ELR (cell line): ENCODE measurements at places on chromosomes 16 and 17.

DNA sequence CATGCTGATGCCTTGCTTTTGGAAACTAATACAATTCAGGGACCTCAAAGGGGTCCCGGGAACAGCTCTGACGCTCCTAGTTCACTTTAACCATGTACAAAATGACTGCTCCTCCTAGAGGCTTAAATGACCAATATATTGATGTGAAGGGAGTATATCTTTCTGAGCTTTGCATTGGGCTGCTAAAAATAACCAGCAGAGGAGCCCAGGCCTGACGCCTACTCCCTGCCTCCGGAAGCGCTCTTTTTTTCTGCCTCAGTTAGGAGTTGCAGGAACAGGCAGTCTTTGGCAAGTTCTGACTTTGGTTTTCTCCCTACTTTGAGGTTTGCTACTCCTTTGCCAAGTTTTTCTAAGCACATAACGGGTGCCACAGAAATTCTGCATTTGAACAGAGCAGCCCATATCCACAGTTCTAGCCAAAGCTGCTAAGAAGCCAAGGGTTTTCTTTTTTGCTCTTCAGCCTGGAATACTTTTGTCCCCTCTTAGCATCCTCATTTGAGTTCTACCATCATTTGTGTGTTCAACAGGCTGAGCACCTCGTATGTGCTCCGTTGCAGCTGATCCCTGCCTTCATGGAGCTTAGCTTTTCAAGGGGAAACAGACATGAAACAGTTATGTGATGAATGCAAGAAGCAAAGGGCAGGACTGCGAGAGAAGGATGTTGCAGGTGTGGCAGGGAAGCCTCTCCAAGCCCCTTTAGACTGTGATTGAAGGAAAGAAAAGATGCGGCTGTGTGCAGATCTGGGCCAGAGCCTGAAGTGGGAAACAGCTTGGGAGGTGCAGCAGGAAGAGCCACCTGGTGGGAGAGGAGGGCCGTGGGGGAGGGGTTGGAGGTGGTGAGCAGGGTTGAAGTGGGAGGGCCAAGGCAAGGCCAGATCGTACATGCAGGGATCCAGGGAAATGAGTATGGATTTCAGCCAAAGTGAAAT, 2.8 kb upstream of the NAGPA start:
- DNase-seq, result no peak

DNA sequence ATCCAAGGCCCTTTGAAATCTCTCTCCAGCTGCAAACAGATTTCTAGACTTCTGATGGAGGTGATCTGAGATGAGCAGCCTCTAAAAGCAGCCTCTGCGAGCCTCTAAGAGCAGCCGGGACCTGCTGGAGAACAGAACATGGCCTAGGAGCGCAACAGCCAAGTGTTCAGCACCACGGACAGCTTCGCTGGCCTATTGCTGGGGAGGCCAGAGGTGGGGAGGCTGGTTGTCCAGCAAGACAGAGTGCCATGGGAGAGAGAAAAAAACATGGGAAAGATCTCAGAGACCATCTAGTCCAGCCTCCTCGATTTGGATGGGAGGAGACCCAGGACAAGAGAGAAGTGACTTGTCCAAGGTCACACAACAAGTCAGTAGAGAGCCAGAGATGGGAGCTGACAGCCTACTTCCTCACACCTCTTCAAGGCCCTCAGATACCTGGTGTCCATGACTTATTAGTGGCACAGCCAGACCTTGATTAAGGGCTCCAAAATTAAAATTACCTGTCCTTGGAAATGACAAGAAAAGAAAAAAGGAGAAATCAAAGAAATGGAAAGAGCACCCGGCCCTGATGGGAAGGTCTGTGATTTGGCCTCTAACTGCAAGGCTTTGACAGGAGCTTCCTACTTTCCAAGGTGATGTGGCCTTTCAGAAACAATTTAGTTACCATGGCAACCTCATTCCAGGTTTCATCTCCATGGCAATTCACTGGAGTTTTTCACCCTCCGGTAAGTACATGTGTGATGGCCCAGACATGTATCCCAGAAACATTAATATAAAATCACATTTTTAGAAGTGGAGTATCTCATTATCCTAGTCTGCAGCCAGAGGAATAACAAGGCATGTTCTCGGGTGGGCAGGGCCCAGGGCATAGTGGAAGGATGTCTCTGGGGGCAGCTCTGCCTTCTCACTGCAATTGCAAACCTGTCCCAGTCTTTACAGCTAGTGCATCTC, 14.5 kb downstream of the RPRML start:
- DNase-seq, result peak; percentile 40

- no peak for DNase-seq
Measured at GRCh38 chr16:89352091-89352681, 134.7 kb downstream of the ZNF778 start.

- no peak for DNase-seq
Measured at GRCh38 chr17:49388290-49388640, 26.2 kb upstream of the ZNF652 start.

GRCh38 chr16:53089434-53090285, 34.9 kb downstream of the CHD9 start:
- peak; percentile 13 for DNase-seq

DNA sequence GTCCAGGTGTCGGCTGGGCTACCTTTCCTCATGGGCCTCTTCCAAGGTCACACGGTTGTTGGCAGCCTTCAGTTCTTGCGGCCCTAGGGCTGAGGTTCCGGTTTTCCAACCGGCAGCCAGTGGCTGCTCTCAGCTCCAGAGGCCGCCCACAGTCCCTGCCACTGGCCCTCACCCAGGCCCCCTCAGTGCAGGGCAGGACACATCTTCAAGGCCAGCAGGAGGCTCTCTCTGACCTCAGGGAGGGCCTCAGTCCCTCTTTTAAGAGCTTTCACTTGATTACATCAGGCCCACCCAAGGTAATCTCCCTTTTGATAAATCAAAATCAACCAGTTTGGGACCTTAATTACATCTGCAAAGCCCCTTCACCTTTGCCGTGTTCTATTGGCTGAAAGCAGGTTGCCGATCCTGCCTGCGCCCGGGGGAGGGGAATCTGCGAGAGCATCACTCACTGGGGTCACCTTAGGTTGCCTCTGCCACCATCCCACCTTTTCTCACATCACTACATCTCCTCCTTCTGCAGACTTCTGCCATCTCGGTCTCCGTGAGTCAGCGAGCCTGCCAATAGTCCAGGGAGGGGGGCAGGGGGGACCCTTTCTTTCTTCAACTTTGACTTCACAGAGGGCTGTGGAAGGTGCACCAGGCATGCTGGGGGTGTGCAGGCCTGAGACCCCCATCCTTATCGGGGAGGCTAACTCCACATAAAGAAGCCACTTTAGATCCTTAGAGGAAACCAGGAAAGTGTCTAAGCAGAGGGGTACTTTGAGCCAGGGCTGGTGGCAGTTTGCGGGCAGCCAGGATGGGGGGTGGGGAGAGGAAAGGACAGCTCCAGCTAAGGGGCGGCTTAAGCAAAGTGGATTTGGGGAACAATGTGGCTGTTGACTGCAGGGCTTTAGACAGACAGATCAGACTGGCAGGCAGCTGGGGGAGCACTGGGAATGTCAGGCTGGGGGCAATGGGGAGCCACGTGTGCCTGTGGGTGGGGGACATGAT, 28.8 kb upstream of the NXPH3 start:
- DNase-seq, result no peak

DNA sequence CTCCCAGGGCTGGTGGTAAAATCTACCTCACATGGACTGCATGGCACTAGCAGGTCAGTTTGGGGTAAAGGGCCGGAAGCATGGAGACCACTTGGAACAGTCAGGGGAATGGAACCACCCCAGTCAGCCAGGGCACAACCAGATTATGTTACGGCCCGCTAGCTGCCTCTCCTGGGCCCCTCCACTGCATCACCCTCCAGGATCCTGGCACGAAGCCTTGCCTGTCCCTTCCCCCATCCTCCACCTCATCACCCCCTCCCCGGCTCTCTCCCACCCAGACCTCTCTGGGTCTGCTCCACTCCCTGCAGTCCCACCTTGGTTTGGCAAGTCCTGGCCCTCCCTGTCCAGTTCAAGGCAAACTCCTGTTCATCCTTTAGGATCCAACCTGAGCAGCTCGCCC, 91.7 kb downstream of the CLEC16A start:
- DNase-seq, result no peak

- DNase-seq, result no peak
Measured at GRCh38 chr16:78560997-78561396, 461.5 kb downstream of the WWOX start.

- no peak for DNase-seq
Measured at GRCh38 chr16:81158964-81159363, 62.8 kb upstream of the GCSH start.

DNA sequence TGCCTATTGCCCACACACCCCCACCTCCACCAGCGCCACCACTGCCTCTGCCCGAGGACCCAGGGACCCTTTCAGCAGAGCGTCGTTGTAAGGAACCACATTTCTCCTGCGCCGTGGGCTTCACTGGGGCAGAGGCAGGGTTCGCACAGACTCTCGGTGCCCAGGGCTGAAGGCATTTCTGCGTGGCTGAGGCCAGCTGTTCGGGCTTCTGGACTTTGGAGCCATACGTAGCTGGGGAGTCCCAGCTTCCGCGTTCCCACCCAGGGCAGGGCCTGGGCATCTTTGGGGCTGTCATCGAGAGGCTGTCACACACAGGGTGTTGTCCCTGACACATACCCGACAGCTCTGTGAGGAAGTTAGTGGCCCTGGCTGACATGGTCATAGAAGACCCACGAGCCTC, 16.0 kb upstream of the SMIM5 start:
- no peak for DNase-seq

GRCh38 chr16:87978127-87978526, 26.9 kb downstream of the BANP start:
- DNase-seq, result no peak

DNA sequence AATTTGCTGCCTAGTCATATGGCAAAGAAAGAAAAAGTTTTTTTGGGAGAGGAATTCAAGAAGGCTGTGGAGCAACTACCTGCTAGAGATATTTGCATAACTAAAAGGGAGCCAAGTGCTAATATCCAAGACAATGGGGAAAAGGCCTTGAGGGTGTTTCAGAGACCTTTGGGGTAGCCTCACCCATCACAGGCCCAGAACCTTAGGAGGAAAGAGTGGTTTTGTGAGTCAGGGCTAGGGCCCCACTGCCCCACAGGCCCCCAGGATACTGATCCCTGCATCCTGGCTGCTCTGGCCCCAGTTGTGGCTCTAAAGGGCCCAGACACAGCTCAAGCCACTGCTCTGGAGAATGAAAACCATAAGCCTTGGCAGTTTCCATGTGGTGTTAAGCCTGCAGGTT, 41.9 kb upstream of the SDK2 start:
- no peak for DNase-seq

DNA sequence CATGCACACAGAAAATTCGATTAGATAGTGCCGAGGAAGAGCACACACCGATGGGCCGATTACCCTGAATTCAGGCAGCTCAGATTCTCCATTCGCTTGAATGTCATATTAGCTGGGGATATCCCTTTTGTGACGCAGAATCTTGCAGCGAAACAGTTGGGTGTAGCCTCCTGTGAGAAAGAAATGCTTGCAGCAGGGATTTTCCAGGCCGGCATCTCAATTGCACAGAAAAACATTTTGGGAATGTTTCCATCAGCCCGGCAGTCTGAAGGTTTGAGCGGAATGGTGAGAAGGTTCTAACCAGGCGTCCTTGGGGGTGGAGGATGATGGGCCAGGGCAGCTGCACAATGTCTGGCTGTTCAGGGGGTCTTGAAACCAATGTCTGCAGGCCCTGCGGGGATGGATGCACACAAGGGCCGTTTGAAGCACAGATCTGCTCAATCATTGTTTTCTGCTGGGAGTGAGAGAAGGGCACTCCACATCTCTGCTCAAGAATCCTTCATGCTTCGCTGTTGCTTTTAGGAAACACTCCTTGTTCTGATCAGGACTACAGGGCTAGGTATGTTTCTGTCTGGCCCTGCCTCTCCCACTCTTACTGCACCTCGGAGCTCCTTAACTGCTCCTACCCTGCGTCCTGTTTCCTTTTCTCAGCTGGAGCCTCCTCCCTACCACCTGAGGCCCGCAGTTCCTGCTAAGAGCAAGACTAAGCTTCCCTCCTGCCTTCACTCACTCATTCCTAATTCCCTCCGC, 94.6 kb downstream of the CMIP start:
- no peak for DNase-seq

GRCh38 chr16:85327731-85328675, 215.7 kb upstream of the CIBAR2 start:
- DNase-seq, result no peak

GRCh38 chr17:3590231-3590630, 19.0 kb downstream of the TRPV1 start:
- DNase-seq, result no peak

DNA sequence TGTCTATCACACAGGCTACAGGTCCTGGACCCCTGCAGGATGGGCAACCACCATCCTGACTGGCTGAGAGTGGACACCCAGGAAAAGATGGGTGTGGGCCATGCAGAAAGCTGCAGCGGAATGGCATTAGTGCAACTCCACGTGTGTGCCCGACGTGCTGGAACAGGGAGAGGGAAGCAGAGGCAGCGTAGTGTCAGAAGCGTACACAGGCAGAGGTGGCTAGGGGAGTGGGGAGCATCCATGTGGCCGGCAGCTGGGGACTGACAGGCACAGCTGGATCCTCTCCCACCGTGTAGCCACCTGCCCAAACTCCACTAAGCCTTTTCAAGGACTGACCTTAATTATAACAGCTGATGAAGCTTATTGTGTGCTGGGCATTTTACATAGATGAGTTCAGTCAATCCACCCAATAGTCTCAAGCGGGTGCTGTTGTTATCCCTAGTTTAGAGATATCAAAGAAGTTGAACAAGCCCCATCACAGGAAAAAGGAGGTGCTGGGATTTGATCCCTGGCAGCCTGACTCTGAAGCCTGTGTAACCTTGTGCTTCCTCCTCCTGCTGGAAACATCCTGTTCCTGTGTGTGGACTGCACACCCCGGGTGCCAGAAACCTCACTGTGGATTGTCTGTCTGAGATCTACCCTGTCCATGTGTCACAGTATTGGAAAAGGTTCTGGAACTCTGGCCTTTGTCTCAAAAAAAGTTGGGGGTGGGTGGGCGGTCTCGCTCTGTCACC, 114.0 kb downstream of the PRKCA start:
- DNase-seq, result no peak

GRCh38 chr17:73503560-73503959, 140.7 kb downstream of the SDK2 start:
- DNase-seq, result no peak

- no peak for DNase-seq
Measured at GRCh38 chr17:29885031-29885640, 44.9 kb downstream of the SSH2 start.

DNA sequence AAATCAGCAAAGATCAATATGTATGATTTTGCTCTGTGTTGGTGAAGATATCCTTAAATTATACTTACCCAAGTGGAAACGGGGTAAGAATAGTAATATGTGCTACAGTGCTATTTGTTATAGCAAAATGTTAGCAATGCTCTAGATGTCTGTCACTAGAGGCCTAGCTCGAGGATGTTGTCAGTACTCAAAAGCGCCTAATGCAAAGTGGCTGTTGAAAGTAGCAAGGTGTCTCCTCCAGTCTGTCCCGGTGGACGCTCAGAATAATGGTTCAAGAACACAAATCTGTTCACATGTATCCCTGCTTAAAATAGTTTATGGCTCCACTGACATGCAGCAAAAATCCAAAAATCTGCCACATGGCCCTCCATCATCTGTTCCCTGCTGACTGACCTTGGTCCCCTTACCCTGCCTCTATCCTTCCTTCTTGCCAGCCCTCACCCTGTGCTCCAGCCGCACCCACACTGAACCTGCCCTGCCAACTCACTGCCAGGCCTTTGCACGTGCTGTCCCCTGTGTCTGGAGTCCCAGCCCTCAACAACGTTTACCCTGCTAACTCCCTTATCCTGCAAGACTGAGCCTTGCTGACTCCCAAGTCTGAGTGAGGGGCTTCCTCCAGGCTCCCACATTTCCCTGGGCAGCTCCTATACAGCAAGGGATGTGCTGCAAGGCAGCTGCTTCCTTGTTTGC, 9.6 kb upstream of the RNF112 start:
- DNase-seq, result no peak
